AG09319 (cell line): ENCODE measurements at places on chromosomes 13 and 19.
A peak's percentile ranks its signal among the peaks of the same experiment; 100 is the strongest.

DNA sequence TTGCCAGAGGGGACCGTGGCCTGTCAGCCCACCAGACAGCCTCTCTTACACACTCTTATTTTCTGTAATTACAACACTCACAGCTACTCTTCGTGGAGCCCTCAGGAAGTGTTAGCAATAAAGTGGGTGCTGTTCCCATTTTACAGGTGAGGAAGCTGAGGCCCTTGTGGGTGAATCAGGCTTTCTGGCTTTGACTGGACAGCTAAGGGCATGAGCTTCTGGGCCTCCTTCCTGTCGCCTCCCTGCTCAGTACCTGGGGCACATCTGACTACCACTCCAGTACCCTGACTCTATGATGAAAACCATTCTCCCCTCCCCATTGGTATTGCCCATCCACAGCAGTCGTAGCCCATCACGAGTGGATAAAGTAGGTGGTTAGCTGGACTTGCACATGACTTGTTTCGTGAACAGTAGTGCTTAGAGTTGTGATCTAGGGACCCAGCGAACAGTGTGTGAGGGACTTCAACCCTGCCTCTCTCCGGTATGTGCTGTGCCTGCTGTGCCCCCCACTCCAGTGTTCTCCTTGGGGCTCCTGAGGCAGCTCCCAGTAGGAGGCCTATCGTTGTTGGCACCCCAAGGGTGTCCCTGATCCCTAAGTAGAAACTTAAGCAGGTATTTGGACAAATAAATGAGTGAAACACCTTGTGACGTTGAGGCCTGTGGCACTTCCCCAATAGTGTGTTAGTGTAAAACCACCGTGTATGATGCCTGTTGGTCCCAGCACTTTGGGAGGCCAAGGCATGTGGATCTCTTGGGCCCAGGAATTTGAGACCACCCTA is 38.6 kb downstream of the GATAD2A start:
- no peak for DNase-seq

DNA sequence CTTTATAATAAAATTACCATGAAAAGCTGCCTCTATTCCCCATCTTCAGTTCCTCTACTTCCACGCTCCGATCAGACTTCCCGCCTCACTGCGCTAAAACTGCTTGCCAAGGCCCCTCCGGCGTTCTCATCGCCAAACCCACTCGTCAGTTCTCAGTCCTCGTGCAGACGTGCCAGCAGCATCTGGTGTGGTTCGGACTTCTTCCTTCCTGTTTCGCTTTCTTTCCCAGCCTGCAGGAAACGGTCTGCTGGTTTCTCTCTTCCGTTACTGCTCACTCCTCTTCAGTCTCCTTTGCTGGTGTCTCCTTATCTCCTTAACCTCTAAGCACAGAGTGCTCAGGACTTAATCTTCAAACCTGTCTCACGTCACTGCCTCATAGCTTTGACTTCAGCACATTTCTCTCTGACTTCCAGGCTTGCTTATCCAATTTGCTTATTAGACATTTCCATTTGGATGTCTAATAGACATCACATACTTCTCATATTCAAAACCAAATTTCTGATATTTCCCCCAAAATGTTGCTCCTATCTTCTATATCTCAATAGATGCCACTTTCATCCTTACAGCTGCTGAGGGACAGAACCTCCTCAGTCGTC is 40.3 kb downstream of the RCBTB2 start:
- DNase-seq, result peak; percentile 61

GRCh38 chr19:17457616-17458015 is 3.1 kb downstream of the NXNL1 start:
- no peak for DNase-seq

DNA sequence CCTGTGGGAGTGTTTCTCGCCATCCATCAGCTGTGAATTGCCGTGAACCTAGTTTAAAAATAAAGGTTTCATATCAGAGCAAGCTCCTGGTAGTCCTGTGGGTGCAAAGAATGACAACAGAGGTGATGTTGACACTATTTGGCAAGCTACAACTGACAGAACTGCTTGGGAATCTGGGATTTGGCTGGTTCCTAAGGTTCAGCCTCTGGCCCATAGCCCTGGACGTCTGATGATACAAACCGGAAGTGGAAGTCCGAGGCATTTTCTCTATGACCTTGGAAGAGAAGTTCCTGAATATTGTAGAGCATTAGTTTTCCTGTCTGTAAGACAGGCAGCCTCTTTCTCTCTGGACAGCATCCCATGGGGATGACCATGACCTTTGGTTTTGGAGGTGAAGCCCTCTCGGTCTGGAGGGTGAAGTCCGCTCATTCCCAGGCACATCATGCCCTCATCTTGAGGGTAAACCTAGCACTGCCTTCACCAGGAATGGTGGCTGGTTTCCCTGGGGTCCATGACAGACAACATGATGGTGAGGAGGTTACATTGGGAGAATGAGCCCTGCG is 29.1 kb downstream of the GATAD2A start:
- DNase-seq, result no peak
